Pancreas (tissue), 10 donors: ENCODE measurements at places on chromosomes 7 and 10. TPM values are rescaled to one million over a fixed set of nuclear protein-coding genes. Genes with fewer than 3 reads are reported as not detected.
A peak's percentile ranks its signal among the peaks of the same experiment; 100 is the strongest.

DNA sequence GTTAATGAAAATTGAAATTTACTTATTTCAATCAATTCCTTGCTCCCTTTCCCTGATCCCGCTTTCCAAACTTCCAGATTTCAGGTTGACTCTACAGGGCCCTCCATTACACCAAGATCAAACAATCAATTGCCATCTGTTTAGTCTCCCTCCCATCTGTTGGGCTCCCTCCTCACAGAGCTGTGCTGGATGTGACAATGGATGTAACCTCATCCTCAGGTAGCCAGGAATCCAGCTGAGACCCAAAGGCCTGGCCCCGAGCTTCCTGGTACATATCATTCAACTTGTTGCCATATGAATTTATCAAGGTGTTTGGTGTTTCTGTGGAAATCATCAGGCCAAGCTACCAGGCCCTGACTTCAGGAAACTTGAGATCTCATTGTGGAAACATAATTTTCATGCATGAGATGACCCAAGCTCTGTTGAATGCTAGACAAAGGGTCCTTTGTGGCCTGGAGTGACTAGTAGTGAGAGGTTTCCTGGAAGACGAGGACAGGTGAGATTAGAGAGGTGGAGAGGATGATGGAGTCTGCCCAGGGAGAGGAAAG is 148.6 kb upstream of the PDE1C start:
- DNase-seq = no peak
- no peak overlapping the region for H3K27ac ChIP-seq
- no peak overlapping the region for H3K4me3 ChIP-seq
- no peaks in the 10 kb centered on the region for H3K36me3 ChIP-seq
- no peaks in the 10 kb centered on the region for H3K4me1 ChIP-seq

DNA sequence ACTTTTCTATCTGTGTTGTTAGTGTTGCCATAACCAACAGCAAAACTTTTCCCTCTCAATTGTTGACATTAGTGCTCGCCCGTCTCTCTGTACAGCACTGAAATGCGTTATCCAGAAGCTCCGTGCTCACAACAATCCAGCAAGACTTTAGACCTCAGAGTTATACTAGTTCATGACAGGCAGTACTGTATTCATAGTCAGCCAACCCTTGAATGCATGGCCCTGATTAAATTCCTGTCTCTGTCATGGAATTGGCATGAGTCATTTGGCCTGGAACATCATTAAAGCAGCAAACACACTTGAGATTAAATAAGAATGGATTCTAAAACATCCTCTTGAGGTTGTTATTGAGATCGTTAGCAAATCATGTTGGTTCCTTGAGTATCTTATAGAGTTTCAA is 405.5 kb upstream of the C7orf33 start:
- H3K27ac ChIP-seq = no peak overlapping the region
- DNase-seq = no peak
- H3K36me3 ChIP-seq = no peaks in the 10 kb centered on the region
- H3K4me3 ChIP-seq = no peak overlapping the region

- no peaks in the 10 kb centered on the region for H3K27me3 ChIP-seq
- H3K4me3 ChIP-seq = no peak overlapping the region
- peaks cover 4% of the 10 kb centered on the region for H3K4me1 ChIP-seq
- H3K36me3 ChIP-seq = no peaks in the 10 kb centered on the region
Observed at GRCh38 chr7:87204933-87205332, 14.6 kb downstream of the TMEM243 start.

- H3K36me3 ChIP-seq = no peaks in the 10 kb centered on the region
- peak overlapping the region; percentile 44 for H3K27ac ChIP-seq
- H3K4me3 ChIP-seq = no peak overlapping the region
- DNase-seq = peak; percentile 42
- H3K4me1 ChIP-seq = peaks cover 61% of the 10 kb centered on the region
Observed at GRCh38 chr7:99829524-99830160, 1.8 kb downstream of the CYP3A43 start.

DNA sequence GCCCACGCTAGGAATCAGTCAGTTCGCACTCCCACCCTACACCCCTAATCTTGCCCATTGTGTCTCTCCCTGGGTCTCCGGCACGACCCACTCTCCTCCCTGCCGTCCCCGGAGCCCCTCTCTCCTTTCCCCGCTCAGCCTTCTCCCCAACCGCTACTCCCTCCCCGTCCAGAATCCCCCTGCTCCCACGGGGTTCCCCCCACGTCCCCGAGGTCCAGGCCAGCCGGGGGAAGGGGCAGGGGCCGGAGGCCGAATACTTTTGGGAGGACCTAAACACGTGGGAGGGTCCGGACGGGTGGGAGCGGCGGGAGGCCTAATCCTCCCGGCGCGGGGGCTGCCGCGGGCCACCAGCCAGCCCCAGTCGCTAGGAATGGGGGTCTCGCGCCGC is 560 bp downstream of the RARRES2 start:
- DNase-seq = peak; percentile 61
- H3K27me3 ChIP-seq = no peaks in the 10 kb centered on the region
- peak overlapping the region; percentile 89 for H3K27ac ChIP-seq

The PRF1 gene
- total RNA-seq = 0.23 TPM

DNA sequence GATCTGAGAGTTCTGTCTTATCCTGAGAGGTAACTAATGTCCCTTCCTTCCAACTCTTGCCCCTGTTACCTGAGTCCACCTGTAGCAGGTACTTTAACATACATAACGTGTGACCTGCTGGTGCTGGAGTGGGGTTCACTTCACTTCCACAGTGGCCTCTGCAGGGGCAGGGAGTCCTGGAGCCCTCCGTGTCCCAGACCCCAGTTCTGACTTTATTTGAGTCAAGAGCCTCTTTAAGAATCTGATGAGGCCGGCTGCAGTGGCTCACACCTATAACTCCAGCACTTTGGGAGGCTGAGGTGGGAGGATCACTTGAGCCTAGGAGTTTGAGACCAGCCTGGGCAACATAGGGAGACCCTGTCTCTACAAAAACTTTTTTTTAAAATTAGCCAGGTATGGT is 117.0 kb upstream of the RET start:
- no peaks in the 10 kb centered on the region for H3K4me1 ChIP-seq
- DNase-seq = no peak
- no peaks in the 10 kb centered on the region for H3K36me3 ChIP-seq
- no peaks in the 10 kb centered on the region for H3K27me3 ChIP-seq

DNA sequence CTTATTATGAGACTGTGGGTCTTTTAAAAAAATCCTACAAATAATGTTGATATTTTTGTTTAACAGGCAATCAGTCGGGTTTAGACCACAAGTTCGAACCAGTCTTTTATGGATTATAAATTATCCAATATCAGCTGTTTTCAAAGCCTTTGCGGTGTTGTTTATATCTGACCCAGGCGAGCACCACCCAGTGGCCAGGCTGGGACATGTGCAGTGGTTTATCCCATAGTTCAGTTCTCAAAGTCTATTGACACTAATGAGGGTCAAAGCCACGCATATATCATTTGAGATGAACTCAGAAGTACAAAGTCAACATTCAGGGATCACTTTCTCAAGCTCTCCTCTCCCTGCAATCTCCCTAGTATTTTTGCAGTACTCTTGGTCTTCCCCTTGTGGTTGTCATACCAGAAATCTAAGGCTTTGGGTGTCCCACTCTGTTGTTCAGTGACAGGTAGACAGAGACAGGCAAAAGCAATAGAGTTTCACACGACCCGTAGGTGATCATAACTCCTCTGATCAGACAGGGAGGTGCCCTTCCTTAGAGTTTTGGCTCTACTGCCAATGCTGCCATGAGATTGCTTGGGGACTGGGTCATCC is 117.4 kb upstream of the POM121L12 start:
- H3K4me3 ChIP-seq = no peak overlapping the region
- no peak for DNase-seq
- no peak overlapping the region for H3K27ac ChIP-seq
- no peaks in the 10 kb centered on the region for H3K36me3 ChIP-seq

GRCh38 chr10:131930150-131930549 is 29.3 kb downstream of the PPP2R2D start:
- H3K27ac ChIP-seq = no peak overlapping the region
- H3K27me3 ChIP-seq = no peaks in the 10 kb centered on the region
- peaks cover 12% of the 10 kb centered on the region for H3K4me1 ChIP-seq
- peak; percentile 31 for DNase-seq
- peaks cover 10% of the 10 kb centered on the region for H3K36me3 ChIP-seq
- no peak overlapping the region for H3K4me3 ChIP-seq

DNA sequence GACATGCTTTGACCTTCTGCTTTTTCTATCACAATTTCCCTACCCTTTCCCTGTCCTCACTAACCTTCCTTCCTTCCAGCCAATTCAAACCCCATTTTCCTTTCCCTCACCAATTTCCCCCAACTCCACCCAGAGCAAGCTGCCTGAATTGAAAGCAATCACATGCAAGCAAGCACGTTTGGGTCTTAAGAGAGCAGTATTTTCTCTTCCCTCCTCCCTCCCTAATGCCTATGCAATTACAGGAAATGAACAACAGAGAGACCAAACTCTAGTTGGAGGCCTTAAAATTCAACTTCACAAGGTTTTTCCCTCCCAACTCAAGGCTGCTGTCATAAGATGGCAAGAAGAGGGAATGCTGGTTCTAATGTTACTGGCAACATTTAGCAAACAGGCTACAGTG is 117.2 kb downstream of the MYOF start:
- H3K27me3 ChIP-seq = no peaks in the 10 kb centered on the region
- H3K4me3 ChIP-seq = no peak overlapping the region
- no peaks in the 10 kb centered on the region for H3K36me3 ChIP-seq

DNA sequence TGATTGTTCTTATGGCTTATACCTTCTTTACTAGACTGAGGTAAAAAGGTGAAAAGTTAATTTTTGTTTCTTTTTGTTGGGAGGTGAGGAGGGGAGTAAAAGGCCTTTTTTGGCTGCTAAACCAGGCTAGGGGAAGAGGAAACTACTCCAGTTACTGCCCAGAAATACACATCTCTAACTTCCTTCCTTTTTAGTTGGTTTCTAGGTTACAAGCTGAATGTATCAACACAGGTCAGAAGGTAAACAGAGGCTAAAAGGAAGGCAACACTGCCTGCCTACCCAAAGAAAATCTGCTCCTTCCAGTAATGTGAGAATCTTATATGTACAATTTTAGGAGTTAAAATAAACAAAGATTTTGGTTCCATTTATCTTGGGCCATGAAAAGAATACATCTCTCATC is 140.4 kb downstream of the NRBF2 start:
- no peaks in the 10 kb centered on the region for H3K36me3 ChIP-seq
- peaks cover 19% of the 10 kb centered on the region for H3K4me1 ChIP-seq
- peak overlapping the region; percentile 17 for H3K27ac ChIP-seq
- no peak for DNase-seq

DNA sequence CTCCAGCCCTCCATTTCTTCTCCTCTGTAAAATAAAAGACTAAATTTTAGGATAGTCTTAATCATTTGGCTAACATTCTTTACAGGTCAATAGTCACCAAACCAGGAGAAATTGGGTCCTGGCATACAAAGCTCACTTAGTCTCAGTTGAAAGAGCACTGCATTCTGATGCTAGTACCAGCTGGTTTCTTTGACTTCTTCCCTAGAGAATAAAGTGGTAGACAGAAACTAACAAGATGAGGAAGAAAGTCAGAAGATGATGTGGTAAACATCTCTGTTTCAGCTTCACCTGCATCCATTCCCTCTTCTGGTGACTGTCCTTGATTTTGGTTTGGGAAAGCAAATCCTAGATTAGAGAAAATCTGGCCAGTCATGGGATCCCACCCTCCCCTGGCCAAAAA is 37.2 kb downstream of the NKX2-3 start:
- H3K4me3 ChIP-seq = no peak overlapping the region
- no peaks in the 10 kb centered on the region for H3K4me1 ChIP-seq
- no peak overlapping the region for H3K27ac ChIP-seq
- H3K27me3 ChIP-seq = no peaks in the 10 kb centered on the region
- no peaks in the 10 kb centered on the region for H3K36me3 ChIP-seq

The LRIT1 gene
- total RNA-seq = not detected

DNA sequence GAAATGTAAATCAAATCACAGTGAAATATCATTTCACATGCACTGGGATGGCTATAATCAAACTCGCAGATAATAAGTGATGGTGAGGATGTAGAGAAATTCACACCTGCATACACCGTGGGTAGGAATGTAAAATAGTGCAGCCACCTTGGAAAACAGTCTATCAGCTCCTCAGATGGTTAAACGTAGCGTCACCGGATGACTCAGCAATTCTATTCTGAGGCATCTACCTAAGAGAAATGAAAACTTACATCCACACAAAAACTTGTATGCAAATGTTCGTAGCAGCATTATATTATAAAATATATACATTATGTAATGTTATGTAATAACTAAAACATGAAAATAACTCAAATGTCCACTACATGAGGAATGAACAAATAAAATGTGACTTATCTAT is 38.9 kb downstream of the SH3PXD2A start:
- no peak overlapping the region for H3K27ac ChIP-seq
- DNase-seq = no peak
- H3K4me3 ChIP-seq = no peak overlapping the region
- no peaks in the 10 kb centered on the region for H3K27me3 ChIP-seq
- H3K36me3 ChIP-seq = no peaks in the 10 kb centered on the region
- peaks cover 7% of the 10 kb centered on the region for H3K4me1 ChIP-seq

DNA sequence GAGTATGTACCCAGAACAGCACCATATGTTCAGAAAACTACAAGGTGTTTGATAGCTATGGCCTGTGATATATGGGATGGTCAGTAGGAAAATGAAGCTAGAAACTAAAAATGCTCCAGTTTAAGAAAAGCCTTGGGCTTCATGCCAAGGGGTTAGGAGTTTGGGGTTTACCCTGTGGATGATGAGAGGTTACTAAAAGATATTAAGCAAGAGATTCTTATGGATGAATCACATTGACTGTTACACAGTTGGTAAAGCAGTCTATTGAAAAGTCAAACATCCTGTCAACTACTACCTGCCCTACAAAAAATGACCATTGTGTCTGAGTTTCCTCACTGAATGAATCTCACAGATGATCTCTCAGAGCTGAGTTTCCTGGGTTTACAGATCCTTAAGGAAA is 166.2 kb upstream of the INHBA start:
- H3K4me3 ChIP-seq = no peak overlapping the region
- no peaks in the 10 kb centered on the region for H3K4me1 ChIP-seq
- no peaks in the 10 kb centered on the region for H3K27me3 ChIP-seq
- no peaks in the 10 kb centered on the region for H3K36me3 ChIP-seq
- H3K27ac ChIP-seq = no peak overlapping the region

GRCh38 chr7:141550386-141551093 is 670 bp upstream of the AGK start:
- H3K27ac ChIP-seq = peak overlapping the region; percentile 5
- no peaks in the 10 kb centered on the region for H3K27me3 ChIP-seq
- H3K4me3 ChIP-seq = peak overlapping the region; percentile 100
- H3K4me1 ChIP-seq = no peaks in the 10 kb centered on the region
